ENCODE measurements at places on chromosomes 16 and 17.
A peak's percentile ranks its signal among the peaks of the same experiment; 100 is the strongest.

GRCh38 chr17:12665263-12666210 is at the start of gene MYOCD:
Gene MYOCD (plus strand): TSS chr17:12665890. CDS start chr17:12666189, 299 bp downstream.
- peak; percentile 97 for DNase-seq

- no peak for DNase-seq
Observed at GRCh38 chr17:43176119-43176570, 5.1 kb downstream of the NBR1 start.

DNA sequence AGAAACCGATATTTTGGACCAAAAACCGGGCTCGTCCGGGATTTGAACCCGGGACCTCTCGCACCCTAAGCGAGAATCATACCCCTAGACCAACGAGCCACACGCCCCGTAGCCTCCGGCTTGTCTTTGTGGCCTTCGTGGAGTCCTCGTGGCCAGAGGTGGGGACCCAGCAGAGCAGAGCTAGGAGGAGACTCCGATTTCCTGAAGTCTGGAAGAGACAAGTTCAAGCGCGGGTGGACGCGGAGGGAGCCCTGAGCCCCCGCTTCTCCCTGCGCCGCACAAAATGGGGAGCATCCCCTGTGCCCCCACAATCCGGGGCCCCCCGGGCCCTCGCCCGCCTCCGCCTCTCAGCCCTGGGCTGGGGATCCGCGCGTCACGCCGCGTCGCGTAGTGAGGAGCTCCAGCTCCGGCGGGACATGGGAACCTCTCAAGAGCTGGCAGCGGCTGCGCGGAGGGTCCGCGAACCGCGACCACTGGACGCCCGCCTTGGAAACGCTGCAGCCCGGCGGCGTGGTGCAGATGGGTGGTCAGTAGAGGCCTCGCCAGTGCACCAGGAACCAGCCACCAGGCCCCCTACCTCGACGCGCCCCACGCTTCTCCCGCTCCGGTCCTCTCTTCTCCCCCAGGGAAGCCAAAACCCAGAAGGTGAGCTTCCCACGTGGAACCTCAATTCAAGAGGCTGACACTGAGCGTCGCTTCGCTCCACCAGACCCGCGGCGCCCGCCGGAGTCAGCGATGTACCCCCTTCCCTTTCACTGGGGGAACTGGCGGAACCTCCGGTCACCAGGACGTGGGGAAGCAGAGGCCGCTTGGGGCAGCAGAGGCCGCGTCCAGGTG is 5.2 kb upstream of the OR1F1 start:
- peak; percentile 84 for DNase-seq

GRCh38 chr17:7147772-7148171 is 31.4 kb downstream of the ASGR1 start:
- no peak for DNase-seq

GRCh38 chr17:40484285-40484972 is 17.0 kb downstream of the TNS4 start:
- no peak for DNase-seq

- no peak for DNase-seq
Observed at GRCh38 chr17:69300222-69300621, 26.7 kb downstream of the ABCA5 start.

DNA sequence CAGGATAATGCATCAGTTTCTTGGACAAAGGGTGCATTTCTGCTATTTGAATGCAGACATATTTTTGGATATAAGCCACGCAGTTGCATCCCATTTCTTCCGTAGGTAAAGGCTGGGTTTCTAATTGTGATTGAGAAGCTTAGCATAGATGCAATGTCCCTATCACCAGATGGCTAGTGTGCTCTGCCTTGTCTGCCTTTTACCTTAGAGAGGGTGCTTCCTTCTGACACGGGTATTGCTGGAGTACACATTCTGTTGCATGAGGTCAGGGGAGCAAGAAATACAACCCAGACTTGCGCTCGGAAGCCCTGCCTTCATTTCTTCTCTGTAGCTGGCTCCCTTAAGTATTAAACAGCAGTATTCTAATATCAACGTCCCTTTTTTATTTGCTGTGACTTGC is 337.4 kb downstream of the WWOX start:
- DNase-seq, result no peak

- peak; percentile 25 for DNase-seq
Observed at GRCh38 chr17:83173914-83174361, 94.5 kb downstream of the METRNL start.

- DNase-seq, result no peak
Observed at GRCh38 chr17:69222707-69223258, 5.8 kb downstream of the ABCA10 start.

- DNase-seq, result no peak
Observed at GRCh38 chr17:66365903-66366302, 63.5 kb downstream of the PRKCA start.

All from H9 (cell line).